ENCODE measurements at places on chromosomes 4 and X. TPM values are rescaled to one million over a fixed set of nuclear protein-coding genes. Genes with fewer than 3 reads are reported as not detected.

DNA sequence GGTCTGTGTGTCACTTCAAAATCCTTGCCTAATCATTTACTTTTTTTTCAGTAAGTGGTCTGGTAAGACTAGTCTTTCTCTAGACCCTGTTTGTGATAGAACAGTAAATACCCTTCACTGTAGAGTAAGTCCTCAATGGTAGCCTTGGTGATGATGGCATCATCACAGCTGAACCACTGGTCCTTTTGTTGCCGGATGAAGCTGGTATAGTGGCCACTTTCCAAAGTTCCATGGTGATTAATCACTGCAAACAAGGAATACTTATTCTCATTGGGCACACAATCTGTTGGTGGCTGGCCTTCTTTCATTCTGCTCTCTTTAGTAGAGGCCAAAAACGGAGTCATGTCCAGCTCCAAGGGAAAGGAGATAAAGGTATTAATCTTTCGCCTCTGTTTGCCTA lies 2.9 kb downstream of the USP51 start:
- no peak for DNase-seq

DNA sequence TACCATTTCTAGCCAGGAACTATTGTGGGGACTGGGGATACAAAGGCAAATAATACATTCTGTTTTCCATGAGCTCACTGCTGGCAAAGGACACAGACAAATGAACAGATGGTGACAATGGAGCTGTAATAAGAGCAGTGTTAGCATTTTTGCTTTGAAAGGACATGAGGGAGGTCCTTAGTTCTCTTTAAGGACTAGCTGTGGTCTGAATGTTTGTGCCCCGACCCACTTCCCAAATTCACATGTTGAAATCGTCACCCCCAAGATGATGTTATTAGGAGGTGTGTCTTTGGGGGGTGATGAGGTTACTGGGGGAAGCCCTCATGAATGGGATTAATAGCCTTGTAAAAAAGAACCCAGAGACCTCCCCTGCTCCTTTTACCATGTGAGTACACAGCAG lies 30.3 kb downstream of the CCNG2 start:
- DNase-seq: no peak

DNA sequence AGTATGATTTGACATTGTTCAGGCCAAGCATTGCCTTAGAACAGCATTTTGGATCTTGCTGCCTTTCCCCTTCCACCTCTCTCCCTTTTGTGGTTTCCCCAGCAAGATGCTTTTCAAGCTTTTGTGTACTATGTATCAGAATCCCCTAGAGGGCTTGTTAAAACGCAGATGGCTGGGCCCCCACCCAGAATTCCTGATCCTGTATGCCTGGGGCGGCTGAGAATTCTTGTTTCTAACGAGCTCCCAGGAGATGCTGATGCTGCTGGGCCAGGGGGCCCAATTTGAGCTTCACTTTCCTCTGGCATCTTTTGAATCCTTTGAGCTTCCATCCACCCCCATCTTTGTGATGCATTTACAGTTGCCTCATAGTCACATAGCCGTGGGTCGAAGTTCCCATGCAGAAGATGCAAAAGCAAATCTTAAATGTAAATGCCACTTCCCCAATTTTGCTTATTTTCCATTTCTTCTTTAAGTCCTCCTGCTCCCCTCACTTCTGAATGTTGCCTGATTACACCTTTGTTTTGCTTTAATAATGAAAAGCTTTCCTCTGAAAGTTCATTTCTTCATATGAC lies 18.5 kb downstream of the HCCS start:
- DNase-seq: no peak

- no peak for DNase-seq
Measured at GRCh38 chr4:174640146-174640545, 117.9 kb upstream of the HPGD start.

DNA sequence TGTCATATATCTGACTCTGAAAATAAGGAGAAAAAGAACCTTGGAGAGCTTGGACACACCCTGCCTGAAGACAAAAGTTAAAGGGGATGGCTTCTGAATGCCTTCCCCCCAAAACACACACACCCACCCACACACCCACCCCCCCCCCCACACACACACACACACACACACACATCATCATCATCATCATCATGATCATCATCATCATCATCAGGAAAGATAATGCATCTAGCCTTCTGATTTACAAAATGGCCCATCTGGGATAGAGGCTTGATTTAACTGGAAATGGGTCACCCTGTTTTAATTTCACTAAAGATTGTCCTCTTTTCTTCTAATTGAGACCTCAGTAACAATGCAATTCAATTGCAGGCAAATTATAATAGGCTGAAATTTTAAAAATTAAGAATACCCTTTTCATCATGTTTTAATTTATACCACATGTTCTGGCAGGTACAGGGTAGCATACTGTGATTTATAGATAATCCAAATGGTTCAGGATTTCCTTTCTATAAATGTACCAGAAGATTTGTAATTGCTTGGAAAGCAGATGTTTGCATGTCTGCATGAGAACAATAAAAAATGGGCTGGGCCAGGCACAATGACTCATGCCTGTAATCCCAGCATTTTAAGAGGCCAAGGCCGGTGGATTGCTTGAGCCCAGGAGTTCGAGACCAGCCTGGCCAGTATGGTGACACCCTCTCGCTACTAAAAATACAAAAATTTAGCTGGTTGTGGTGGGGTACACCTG lies 56.5 kb downstream of the TRIM2 start:
- no peak for DNase-seq

DNA sequence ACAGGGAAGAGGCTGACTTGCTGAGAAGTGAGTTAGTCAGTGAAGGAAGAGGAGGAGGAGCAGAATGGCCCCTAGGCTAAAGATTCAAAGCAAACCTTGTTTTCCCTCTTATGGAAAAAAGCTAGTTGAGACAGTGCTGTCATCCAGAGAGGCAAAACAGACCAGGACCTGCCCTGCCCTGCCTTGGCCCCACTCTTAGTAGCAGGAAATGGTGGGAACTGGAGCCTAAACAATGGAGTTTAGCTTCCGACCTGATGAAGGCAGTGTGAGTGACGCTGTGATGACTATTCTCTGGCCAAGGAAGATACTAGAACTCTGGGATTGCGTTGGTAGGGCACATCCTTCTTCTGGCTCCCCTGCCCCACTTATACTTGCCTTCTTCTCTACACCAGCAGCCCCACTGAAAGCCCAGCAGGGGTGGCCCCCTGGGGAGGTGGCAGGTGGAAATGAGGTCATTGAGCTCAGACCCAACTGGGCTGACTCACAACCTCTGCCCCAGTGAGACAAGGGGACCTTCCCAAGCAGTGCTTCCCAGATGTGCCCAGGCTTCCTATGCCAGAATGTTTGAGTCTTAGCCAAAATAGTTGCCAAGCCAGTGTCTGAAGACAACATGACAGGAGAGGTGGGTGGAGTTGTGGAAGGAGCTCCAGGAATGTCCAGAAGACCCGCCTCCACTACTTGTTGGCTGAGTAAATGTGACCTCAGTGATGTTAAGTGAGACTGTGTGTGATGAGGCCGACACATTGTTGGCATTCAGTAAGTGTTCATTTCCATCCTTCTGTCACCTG lies 38.8 kb downstream of the MSN start:
- DNase-seq: peak; percentile 43

DNA sequence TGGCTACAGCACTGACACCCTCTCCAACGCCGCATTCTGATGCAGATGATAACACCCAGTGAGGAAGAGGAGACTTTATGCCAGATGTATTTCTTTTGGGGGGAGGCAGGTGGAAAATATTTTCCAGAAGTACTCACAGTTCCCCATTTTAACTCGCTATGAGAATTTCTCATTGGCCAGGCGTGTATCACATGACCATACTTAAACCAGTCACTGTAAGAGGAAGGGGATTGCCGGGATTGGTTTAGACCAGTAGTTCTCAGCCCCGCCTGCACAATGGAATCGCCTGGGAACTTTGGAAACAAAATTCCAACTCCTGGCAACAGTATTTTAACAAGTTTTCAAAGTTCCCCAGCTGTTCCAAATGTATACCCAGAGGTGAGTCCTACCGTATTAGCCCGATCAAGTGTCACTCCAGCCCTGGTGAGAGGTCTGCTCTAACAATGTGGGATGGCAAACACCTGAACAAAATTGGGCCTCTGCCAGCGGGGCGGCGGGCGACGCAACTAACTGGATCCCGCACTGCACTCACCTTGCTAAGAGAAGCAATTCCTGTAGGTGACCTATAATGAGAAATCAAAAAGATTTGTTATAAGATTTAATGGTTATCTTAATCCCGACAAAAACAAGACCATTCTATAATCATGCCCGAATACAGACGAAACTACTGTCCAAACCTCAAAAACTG lies 2.9 kb upstream of the MSL3 start:
- DNase-seq: no peak

DNA sequence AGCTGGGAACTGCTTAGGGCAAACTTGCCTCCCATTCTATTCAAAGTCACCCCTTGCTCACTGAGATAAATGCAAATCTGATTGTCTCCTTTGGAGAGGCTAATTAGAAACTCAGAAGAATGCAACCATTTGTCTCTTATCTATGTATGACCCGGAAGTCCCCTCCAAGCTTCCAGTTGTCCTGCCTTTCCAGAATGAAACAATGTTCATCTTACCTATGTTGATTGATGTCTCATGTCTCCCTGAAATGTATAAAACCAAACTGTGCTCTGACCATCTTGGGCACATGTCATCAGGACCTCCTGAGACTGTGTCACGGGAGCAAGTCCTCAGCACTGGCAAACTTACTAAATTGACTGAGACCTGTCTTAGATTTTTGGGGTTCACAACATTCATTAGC lies 37.1 kb upstream of the TMPRSS11E start:
- DNase-seq: no peak

DNA sequence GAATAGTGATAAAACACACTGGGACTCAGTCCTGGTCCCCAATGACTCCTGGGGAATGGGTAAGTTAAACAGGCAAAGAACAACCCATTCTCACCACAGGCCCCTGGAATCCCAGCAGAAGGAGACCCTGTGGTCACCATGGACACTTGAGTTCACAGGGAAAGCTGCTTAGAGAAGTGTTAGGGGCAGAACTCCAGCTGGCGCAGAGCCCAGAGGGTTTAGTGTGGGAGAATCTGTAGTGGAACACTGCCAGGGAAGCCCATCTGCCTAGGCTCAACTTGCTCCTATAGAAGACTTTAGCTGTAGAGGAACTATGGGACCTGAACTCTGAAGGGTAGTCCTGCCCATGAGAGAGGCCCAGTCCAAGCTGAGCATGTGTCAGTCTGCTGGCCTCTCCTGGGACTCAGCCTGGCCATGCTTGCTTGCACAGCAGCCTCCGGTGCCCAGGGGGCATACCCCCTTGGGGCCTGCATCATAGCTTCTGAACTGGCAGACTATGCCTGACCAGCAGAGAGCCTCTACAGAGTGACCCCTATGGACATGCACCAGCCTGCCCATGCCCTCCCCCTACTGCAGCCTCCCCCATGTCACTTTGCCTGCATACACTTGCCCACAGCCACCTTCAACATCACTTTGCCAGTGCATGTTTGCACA lies 343.5 kb downstream of the IDS start:
- no peak for DNase-seq

GRCh38 chrX:133229361-133229760 lies 11.2 kb upstream of the TFDP3 start:
- DNase-seq: no peak

GRCh38 chr4:7244331-7244665 lies 52.0 kb downstream of the SORCS2 start:
- DNase-seq: no peak

GRCh38 chr4:48133669-48134068 lies 381 bp downstream of the TXK start:
- no peak for DNase-seq

DNA sequence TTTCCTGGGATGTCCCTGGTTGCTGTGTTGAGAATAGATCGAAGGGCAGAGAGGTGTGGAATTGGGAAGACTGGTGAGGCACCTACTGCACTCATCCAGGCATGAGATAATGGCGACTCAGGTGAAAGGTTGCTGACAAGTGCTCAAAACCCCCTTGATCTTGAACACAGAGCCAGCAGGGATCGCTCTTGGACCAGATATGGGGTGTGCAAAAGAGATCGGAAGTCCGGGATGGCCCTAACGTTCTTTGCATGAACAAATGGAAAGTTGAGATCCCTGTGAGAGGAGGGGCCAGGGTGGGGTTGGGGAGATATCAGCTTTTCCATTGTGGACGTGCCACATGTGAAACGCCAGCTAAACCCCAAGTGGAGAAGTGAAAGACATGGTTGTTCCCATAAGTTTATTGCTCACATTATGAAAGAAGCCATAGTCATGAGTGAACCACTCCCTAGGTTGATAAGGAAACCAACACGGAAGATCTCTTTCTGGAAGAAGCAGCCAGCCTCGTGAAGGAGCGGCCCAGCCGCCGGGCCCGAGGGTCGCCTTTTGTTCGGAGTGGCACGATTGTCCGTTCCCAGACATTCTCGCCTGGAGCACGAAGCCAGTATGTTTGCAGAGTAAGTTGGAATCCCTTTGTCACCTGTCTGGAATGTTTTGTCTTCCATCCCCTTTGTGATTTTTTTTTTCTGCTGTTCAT lies 22.6 kb upstream of the CLCN4 start:
- DNase-seq: no peak

GRCh38 chr4:40963897-40964478 lies 214.2 kb downstream of the NSUN7 start:
- DNase-seq: no peak

DNA sequence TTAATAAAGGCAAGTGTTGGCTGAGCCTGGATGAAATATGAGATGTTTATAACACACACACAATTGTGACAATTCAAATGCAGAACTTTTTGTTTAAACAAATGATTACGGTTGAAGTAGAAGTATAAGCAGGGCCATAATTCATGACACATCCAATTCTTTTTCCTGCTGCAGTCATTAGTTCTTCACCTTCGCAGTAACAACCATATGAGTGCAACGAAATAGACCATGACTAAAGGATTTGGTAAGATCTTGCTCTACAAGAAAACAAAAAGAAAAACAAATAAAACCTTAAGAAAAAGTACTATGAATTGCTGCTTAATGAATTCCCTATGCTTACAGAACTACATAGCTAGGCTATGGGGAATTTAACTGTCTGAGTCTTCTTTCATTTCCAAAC lies 13.9 kb upstream of the BMPR1B start:
- DNase-seq: no peak

NKX6-1 gene
- total RNA-seq: not detected

GRCh38 chr4:26959654-26960047 lies 99.0 kb downstream of the STIM2 start:
- DNase-seq: no peak

DIPK2B gene
- total RNA-seq: not detected

GPR78 gene
- not detected for total RNA-seq

GRCh38 chrX:48598614-48599013 lies 1.3 kb downstream of the WDR13 start:
- no peak for DNase-seq

SSX4B gene
- not detected for total RNA-seq

DNA sequence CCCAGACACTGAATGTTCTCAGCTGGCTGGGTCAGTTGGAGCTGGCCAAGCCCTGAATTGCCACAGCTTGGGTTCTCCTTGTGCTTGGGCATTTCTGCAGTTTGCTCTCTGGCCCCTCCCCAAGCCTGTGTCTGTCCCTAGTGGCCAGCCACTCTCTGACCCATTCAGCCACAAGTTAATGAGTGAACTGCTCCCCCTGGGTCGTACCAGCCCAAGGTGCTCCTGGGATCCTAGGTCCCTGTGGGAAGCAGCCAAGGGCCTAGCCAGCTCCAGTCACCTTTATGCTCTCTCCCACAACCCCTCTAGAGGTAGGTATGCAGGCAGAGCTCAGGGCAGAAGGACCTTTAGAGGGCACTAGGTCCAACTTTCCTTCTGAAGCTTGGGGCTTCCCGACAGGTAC lies 51.5 kb downstream of the STARD8 start:
- DNase-seq: no peak

GRCh38 chr4:182236186-182236585 lies 7.0 kb upstream of the TENM3 start:
- DNase-seq: no peak

PWWP3B gene
- total RNA-seq: not detected
